Activated CD8-positive, alpha-beta memory T cell treated with anti-CD3 and anti-CD28 coated beads for 1 hour (primary cell): ENCODE measurements at places on chromosomes 16 and 17.

DNA sequence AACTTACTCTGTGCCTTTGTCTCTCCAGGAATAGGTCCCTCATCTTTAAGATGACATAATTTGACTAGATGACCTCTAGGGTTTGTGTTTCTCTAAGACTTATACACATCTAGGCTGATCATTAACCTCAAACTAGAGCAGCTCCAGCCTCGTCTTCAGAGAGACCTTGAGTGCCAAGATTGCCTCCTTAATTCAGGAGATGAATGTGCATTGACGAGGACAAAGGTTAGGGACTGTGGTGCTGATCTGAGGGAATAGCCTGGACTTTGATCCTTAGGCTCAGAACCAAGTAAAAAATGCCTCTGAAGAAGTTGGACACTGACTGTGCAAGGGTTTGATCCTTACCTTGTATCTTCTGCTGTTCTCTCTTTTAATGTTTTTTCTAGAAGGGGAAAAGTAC is 17.2 kb upstream of the ASIC2 start:
- DNase-seq, result no peak

DNA sequence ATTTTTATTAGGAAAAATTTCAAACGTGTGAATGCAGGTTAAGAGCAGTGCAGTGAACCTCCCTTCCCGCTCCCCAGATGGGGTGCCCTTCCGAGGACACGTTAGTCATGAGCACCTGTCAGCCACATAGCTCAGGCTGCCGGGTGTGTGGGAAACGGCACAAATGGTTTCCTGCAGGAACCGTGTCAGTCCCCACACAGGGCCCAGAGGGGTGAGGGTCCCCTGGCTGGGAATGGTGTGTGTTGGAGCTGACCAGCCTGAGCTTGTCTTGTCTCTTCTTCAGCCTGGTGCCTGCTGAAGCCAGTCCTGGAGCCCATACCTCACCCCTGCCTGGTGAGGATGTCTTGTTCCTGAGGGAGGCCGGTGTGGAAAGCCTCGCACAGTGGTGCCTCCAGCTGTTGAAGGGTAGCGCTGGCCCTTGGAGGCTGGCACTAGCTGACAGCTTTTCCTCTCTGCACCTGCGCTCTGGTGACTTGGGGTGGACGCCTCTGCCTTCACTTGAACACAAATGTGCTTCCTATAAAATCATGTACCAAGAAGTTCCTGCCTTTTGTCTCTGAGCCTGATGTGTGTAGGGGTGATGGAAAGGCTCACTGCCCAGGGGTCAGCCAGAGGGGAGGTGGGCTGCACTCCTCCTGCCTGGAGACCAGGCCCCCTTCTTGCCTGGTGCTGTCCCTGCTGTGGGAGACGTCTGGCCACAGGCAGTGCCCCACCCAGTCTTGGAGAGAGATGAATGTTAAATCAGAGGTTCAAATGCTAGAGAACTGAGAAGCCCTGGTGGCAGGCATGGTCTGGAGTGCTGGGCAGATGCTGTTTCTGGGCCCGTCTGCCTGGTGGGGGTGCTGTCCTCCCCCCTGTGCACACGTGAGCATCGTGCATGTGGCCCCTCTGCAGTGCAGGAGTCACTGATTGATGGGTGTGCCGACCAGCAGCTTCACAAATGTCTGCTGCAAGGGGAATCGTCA is 102.6 kb upstream of the ZNF750 start:
- DNase-seq, result no peak

- DNase-seq, result no peak
These were observed 137.7 kb upstream of the CDH5 start for GRCh38 chr16:66228792-66229191.

- DNase-seq, result no peak
These were observed 26.2 kb downstream of the C16orf78 start for GRCh38 chr16:49399594-49400364.

- DNase-seq, result no peak
These were observed 10.0 kb upstream of the HP start for GRCh38 chr16:72044296-72044695.
